Ovary (tissue), 10 donors: ENCODE measurements at places on chromosomes 2 and 18. TPM values are rescaled to one million over a fixed set of nuclear protein-coding genes. Genes with fewer than 3 reads are reported as not detected.

GRCh38 chr2:186588940-186589611 lies 780 bp upstream of the ITGAV start:
- DNase-seq = no peak

DNA sequence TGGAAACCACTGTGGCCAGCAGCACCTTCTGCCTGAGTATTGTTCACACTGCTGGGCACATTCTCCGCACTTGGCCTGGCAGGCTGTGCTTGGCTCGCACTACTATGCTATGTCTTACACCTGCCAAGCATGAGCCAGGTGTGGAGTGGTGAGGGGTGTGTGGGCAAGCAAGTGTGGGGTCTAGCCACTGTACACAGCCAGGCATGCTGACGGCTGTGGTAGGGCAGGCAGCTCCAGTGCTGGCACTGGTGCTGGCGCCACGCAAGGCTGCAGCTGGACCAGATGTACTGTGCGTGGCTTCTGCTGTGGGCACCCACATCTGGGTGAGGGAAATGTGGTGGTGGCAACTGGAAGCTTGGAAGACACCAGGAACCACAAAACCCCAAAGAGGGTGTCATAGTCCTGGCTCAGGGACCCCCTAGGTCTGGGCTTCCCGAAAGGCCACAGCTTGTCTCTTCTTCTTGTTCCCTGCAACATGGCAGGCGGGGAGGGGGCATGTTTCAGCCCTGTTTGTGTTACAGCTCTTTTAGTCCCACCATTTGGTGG lies 101.5 kb downstream of the ALMS1 start:
- no peak for DNase-seq

- no peak for DNase-seq
Measured at GRCh38 chr2:109225170-109225782, 96.3 kb downstream of the SH3RF3 start.

DNA sequence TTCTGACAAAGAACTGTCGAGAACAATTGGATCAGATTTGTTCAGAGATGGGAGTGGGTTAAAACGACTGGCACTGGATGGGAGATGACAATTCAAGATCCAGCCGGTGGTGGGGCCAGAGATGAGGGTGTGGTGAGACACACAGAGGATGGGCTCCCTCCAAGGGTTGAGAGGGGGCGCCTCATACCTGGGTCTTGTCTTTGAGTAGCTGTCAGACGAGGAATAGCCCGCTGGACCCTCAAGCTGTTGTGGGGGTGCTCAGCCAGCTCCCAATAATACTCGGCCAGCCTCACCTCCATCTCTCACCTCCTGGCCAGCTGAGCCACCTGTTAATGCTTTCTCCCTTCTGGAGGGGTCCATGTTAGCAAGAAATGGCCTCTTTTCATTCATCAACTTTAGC lies 14.0 kb downstream of the INPP5D start:
- DNase-seq = no peak

The MC2R gene
- total RNA-seq = not detected

The GALNT3 gene
- 32.7 TPM for total RNA-seq
